ENCODE measurements at places on chromosomes 11 and 22.

DNA sequence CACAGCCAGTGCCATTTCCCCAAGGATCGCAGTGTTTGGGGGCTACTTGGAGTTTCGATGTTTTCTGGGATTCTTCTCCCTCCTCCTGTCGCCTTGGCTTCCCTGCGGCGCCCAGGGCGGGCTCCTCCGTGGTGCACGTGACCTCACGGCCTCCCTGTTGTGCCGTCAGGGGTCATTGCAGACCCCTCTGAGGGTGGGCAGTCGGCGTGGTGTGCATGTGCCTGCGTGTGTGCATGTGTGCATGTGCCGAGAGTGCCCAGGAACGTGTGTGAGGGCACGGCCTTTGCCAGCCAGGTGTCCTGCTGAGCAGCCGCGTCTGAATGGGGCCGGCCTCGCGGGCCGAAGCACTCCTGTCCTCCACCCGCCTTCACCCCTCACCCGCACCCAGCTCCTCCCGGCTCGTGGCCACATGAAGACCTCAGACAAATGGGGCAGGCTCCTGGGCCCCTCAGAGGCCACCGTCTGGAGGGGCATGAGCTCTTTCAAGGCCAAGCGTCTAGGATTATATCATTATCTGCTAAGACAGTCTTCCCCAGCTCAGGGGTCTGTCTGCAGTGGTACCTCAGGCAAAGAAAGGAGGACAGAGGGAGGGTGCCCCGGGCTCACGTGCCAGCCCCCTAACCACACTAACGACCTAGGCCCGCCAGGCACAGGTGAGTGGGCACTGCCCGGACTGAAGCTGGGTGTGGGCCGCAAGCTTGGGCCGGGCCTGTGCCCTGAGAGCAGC, 9.4 kb upstream of the MRPL23 start:
- DNase-seq: no peak

GRCh38 chr22:44956840-44957767, 52.7 kb downstream of the PHF21B start:
- peak; percentile 72 for DNase-seq

DNA sequence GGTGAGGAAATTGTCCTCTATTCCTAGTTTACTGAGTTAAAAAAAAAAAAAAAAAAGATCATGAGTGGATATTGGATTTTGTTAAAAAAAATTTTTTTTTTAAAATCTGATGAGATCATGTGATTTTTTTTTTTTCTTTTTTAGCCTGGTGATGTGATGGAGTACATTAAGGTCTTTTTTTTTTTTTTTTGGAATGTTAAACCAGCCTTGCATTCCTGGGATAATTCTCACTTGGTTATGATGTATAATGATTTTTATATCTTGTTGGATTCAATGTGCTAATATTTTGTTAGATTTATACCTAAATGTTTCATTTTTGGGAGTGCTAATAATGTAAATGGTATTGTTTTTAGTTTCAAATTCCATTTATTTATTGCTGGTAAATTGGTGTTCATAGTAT, 43.3 kb downstream of the DDX10 start:
- no peak for DNase-seq

- DNase-seq: no peak
These were observed 13.1 kb upstream of the RPL3 start for GRCh38 chr22:39332441-39333064.

- no peak for DNase-seq
These were observed 121.7 kb upstream of the CHORDC1 start for GRCh38 chr11:90344546-90344945.

GRCh38 chr22:24486501-24486921, 8.6 kb upstream of the UPB1 start:
- no peak for DNase-seq

DNA sequence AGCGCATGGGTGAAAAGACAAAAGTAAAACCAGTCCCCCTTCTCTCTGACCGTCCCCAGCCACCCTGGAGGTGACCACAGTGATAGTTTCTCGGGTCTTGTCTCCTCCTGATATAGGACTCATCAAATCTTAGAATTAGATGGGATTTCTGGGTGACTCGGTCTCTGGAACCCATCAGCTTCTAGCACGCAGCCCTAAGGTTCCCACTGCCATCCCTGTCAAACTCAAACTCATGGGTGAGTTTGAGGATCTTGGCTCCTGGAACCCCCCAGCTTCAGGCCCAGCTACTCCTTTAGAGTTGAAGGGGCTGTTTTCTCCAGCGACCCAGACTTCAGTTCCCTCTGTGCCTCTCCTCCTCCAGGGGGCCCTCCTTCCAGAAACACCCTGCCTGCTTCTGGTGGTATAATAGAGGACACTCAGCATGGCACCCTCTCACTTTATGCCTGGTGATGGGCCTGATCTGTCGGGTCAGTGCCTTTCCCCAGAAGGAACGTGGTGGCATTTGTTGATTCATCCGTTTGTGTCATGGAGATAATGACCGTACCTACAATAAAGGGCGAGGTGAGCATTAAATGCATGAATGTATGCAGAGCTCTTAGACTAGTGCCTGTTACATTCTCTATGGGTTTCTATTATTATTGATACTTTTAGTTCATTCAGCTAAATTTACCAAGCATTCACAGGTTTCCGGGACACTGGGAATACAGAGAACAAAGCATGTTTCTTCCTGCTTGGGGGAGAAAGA, 31.7 kb downstream of the MCM5 start:
- no peak for DNase-seq

All from GM23338 (cell line).